A549 treated with Hydrocortisone at 1 μM for 4 hours (cell line): ENCODE measurements at places on chromosomes 1 and 21. TPM values are rescaled to one million over a fixed set of nuclear protein-coding genes. Genes with fewer than 3 reads are reported as not detected.

RGS18 gene
- total RNA-seq = not detected in 5 replicates

ZNF362 gene
- 7.9 to 12.9 TPM (median 10.5 TPM) in 5 replicates for total RNA-seq

EXO1 gene
- 20.0 to 29.8 TPM (median 22.7 TPM) in 5 replicates for total RNA-seq

CAMK1G gene
- total RNA-seq = 0.25 to 0.38 TPM (median 0.28 TPM) in 5 replicates

PPP2R5A gene
- total RNA-seq = 20.6 to 23.7 TPM (median 23.0 TPM) in 5 replicates

ORC1 gene
- 19.8 to 24.7 TPM (median 21.5 TPM) in 5 replicates for total RNA-seq

MAP7D1 gene
- total RNA-seq = 218 to 234 TPM (median 224 TPM) in 5 replicates

LMX1A gene
- not detected in 5 replicates for total RNA-seq

FMO3 gene
- not detected in 5 replicates for total RNA-seq

ACTL8 gene
- 1.3 to 1.8 TPM (median 1.5 TPM) in 5 replicates for total RNA-seq

FCAMR gene
- total RNA-seq = 0.08 TPM in 1 of 5 replicates, not detected in the others

GBP5 gene
- total RNA-seq = 0.06 to 0.10 TPM in 2 of 5 replicates, not detected in the others
